H1 (cell line): ENCODE measurements at places on chromosomes 7 and 10.

GRCh38 chr10:30115626-30115940 lies 56.2 kb upstream of the JCAD start:
- no peak for DNase-seq

DNA sequence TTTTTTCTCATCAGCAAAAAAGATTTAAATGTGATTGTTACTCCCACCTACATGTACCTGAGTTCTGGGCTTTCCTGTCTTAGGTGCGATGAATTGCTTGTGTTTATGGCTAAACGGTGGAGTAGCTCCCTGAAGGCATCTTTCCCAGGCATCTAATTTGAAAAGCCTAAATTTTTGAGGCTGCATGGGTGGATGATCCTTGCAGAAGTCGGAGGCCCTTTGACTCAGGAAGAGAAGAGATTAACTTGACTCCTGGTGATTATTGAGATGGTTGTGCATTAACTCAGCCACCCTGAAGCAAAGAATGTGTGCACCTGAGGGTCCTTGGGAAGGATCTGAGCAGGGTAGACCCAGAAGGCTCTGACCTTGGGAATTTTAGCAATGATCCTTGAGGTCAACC lies 155.6 kb upstream of the SEMA3C start:
- no peak for DNase-seq

- no peak for DNase-seq
Observed at GRCh38 chr10:12950583-12951128, 50.9 kb downstream of the CCDC3 start.

DNA sequence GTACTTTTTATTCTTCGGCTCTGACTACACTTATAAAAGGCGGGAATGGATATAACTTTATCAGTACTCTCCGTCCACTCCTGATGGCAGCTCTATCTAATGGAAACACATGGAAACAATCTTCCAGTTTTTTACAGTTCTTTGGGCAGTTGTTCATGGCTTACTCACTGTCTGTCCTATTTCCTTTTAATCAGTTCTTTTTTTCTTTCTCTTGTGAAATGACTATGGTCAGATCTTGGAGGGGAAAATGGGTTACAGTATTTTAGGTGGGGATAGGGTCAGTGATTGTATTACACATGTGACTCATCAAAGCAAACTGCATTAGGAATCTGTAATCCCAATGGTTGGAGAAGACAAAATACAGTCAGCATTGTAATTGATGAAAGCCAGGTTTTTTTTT lies 112.4 kb downstream of the BICC1 start:
- DNase-seq = no peak

- no peak for DNase-seq
Observed at GRCh38 chr10:124612611-124613498, 131.3 kb downstream of the FAM53B start.
